ENCODE measurements at places on chromosomes 2 and 18.

DNA sequence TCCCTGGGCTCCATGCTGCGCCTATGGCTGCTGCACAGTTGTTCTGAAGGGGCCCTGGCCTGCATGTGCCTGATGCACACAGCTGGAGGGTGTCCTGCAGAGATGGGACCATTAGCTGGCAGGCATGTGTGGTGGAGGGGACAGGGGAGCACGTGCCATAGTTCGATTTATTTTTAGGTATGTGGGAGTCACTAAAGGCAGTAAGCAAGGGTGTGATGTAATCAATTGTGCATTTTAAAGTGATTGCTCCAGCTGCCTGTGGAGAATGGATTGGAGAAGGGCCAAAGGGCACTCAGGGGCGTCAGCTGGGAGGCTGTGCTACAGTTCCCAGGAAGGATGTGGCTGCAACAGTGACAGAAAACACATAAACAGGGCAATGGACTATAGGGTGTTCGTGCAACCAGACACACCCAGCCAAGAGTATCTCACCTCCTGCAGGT lies 205.1 kb downstream of the ARL4C start:
- no peak for DNase-seq

DNA sequence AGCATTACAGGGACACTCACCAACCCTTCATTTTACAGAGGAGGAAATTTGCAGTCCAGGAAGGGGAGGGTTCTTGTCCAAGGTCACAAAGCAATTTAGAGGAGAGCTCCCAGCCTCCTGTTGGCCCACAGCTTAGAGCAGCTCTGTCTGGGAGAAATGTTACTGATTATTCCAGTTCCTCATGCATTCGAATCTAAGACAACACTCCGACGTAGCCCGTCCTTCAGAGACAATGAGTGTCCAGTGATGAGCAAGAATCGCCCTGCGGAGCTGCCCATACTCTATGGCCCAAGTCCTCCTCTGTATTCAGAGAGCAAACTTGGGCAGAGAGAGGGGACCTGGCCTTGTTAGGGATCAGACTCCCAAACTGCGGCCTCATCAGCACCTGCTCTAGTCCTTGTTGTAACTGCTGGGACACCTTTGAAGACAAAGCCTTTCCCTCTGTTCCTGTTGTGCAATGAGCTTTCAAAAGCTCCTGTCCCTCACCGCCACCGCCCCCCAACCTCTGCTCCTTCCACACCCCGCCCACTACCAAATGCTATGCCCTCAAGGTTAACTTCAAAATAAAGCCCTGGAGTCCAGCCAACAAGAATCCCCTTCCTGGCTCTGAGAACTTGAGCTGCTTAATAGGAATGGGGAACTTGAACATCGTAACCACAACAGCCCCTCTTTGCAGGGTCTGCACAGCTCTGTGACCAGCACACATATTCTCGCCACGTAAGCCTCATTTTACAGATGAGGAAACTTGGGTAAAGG lies 234.8 kb upstream of the SMAD2 start:
- no peak for DNase-seq

- no peak for DNase-seq
Measured at GRCh38 chr18:73366713-73367112, 498.9 kb upstream of the NETO1 start.

GRCh38 chr2:72579591-72580180 lies 246.1 kb downstream of the EXOC6B start:
- DNase-seq = peak; percentile 42

DNA sequence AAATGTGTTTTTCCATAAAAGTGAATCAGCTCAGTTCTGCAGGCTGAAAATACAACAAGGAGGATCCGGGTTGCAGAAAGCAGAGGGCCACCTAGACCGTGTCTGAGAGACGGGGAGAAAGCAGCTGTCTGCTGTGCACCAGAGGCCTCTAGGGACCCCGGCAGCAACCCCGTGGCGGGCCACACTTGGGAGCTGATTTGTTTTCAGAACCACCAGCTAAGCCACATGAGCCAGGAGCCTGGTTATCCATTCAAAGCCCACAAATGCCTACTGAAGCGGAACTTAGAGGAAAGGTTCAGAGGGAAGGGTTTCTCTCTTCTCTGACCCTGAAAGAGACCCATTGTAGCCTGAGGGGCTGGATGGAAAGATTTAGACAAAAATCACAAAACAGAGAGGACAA lies 28.4 kb upstream of the ID2 start:
- DNase-seq = no peak

DNA sequence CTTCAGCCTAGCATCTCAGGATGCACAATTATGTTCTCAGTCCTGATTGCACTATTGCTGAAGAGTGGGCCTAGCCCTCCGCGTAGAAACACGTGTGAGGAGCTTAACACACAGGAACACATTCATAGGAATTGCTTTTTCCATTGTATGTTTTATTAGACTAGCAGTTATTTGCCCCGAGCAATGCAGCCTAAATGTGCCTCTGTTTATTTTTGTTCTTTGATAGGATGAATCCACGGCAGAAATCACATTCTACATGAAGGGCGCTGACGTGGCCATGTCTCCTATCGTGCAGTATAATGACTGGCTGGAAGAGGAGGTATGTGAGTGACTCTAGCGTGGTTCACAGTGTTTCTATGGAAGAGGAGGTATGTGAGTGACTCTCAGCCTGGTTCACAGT lies 65.9 kb upstream of the NFATC1 start:
- DNase-seq = no peak

GRCh38 chr2:127611076-127611925 lies 34.7 kb upstream of the GPR17 start:
- DNase-seq = no peak

DNA sequence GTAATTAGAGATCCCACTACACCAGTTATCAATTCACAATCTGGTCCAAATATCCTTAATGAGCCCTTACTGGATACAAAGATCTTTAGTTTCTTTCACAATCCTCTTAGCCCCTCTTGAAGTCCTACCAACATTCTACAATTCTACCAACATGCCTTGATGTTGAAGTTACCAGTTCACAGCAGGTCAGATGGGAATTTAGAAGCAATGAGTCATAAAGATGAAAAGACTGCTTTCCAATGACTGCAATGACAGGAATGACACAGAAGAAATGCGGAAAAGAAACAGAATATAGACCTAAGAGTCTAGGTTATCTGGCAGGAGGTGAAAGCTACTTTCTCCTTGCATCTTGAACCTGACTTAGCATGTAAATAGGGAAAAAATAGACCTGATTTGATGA lies 24.5 kb downstream of the RTTN start:
- DNase-seq = no peak

GRCh38 chr2:44758591-44758990 lies 182.9 kb upstream of the SIX3 start:
- no peak for DNase-seq

- no peak for DNase-seq
Measured at GRCh38 chr18:11500153-11501122, 109.0 kb upstream of the SLC35G4 start.

- DNase-seq = no peak
Measured at GRCh38 chr2:98880266-98881152, 55.5 kb downstream of the CRACDL start.

DNA sequence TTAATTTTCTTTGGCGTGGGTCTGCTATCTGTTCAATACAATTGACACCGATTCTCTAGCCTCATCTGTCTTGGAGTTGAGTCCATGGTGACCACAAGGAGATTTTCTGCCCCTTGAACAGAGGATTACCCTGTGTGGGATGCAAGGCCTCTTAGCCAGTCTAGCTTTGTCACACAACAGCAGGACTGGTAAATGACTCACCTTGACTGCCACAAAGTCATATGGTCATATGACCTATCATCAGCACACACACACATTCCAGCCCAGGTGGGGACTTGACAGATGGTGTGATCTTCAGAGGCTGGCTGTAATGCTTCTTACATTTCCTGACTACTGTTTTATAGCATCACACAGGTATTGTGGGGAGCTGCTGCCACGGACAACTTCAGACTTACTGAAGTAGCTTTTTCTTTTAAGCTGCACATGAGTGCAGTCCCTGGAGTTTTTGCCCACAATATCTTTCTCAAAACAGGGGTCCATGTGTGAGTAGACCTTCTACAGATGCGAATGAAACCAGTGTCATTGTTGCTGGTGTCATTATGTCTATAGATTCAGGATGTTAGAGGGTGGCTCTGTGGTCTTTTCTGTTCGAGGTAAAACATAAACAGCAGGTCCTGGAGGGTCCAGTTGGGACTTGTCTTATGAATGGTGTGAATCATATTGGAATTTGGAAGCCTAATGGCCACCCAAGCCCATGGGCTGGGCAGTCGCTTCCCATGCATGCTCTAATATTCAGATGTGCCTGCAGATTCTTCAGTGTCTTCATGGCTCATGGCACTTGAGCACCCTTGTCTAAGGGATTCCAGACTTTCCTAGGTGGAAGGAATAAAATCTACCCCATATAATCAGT lies 18.6 kb upstream of the ACOXL start:
- no peak for DNase-seq

- DNase-seq = no peak
Measured at GRCh38 chr18:73990258-73990657, 157.4 kb downstream of the FBXO15 start.

GRCh38 chr2:201266629-201267028 lies 6.3 kb downstream of the CASP8 start:
- no peak for DNase-seq

DNA sequence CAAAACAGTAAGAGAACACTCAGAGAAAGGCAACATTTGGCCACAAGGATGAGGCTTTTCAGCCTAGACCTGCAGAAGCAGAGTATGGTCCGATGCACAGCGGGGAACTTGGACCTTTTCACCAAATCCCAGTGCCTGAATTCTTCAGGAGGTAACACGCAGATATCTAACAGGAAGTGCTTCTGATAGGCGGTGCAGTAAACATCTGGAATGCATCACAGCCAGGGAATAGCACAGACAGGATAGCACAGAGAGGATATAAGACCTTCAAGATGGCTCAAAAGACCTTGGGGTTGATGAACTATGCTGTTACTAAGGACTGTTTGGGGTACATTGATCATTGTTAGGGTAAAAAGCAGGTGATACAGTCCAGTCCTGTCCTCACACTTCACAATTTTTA lies 1.7 kb downstream of the TMEM127 start:
- DNase-seq = no peak

GRCh38 chr2:176103742-176104315 lies 3.3 kb upstream of the HOXD11 start:
- DNase-seq = no peak

DNA sequence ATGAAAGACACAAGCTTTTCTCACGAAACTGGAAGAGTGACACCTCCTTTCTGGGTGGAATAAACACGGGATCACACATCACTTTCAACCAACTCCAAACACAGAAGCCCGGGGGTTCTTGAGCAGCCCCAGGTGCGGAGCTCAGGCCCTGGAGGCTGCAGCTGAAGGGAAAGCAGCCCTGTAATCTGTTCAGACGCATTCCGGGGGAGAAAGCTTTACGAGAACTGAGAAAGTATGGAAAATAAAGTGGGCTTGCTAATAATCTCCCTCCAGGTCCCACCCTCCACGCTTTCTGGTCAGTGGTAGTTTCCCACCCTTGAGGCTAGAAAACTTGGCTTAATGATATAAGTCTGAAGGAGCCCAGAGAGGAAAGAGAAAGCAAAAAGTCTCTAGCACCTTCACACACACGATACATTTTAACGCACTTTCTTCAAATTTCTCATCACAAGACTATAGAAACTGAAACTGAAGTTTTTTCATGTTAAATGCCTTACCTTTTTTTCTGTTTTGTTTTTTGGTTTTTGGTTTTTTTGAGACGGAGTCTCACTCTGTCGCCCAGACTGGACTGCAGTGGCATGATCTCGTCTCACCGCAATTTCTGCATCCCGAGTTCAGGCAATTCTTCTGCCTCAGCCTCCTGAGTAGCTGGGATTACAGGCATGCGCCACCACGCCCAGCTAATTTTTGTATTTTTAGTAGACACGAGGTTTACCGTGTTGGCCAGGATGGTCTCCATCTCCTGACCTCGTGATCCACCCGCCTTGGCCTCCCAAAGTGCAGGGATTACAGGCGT lies 141.3 kb downstream of the AFF3 start:
- no peak for DNase-seq

- DNase-seq = no peak
Measured at GRCh38 chr2:73007991-73008765, 63.3 kb downstream of the SFXN5 start.

GRCh38 chr2:42874949-42875801 lies 82.8 kb upstream of the HAAO start:
- no peak for DNase-seq

GRCh38 chr2:152126664-152127063 lies 27.8 kb upstream of the CACNB4 start:
- no peak for DNase-seq

- no peak for DNase-seq
Measured at GRCh38 chr2:209389171-209389618, 34.7 kb upstream of the MAP2 start.

GRCh38 chr2:233754872-233755611 lies 5.0 kb upstream of the UGT1A1 start:
- no peak for DNase-seq

GRCh38 chr2:95382192-95382591 lies 20.3 kb upstream of the FAHD2A start:
- DNase-seq = no peak

GRCh38 chr18:23918395-23919032 lies 96.0 kb upstream of the TTC39C start:
- DNase-seq = peak; percentile 47

- DNase-seq = no peak
Measured at GRCh38 chr2:189347540-189347939, 93.7 kb upstream of the WDR75 start.

DNA sequence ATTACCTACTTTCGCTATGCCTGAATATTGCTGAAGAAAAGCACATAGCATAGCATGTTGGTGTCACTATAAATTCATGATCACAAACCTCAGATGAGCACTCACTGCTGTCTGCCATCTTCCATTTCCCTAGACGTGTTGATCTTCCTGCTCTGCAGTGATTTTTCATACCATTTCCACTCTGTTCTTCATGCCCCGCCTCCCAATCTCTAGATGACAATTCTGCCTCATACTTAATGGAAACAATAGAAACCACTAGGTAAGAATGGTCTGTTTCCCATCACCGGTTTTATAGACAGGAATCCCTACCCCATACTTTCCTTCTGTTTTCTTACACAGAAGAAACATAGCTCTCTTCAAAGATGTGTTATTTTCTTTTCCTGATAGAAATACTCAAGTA lies 63.8 kb downstream of the PIK3C3 start:
- no peak for DNase-seq

DNA sequence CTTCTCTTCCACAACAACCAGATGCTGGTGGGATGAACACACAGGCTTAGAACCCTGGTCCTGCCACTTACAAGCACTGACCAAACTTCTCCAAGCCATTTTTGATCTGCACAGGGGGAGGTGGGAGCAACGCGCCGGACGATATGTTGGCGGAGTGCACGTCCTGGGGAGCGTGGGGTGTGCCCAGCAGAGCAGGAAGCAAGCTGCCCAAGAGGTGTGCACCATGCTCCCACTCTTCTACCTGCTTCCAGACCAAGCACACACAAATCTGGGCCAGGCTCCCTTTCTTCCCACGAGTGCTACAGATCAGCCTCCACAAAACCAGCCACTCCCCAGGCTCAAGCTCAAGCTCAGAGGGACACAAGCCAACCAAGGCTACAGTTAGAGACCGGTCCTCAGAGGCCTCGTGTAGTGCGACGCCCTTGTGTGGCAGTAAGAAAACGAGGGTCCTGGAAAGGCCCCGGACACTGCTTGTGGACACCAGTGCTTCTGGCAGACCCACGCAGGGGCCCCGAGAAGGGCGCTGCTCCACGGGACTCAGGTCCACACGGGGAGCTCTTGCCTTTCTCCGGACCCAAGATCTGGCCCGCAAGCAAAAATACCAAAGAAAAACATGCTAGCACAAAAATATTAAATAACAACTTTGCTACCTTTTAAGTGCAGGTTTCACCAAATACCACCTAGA lies 52.0 kb downstream of the ANO7 start:
- no peak for DNase-seq

All from right renal cortex interstitium (tissue), 3 donors.